ENCODE measurements at places on chromosomes 7 and 10.

- DNase-seq, result peak; percentile 52
Measured at GRCh38 chr7:50832744-50833143, 50.0 kb upstream of the GRB10 start.

GRCh38 chr7:20963556-20964280 is 177.0 kb upstream of the SP8 start:
- DNase-seq, result no peak

- DNase-seq, result no peak
Measured at GRCh38 chr10:125003146-125003900, 61.4 kb downstream of the ZRANB1 start.

GRCh38 chr7:68187532-68187931 is 1190.9 kb downstream of the TYW1 start:
- no peak for DNase-seq

DNA sequence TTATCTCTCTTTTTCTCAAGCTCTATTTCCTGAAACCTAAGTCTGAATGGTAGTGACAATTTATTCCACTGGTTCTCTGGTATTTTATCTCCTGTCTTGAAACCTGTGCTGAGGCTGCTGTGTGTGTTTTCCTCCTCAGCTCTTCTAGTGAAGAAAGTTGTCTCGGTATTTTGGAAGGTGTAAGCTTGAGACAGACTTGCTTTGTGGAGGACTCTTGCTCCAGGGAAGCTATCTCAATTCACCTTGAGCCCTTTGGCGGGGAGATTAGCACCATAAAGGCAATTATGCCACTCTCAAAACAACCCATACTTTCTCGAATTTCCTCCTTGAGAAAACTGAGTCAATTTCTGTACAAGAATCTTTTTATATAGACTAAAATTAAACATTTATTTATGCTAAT is 141.6 kb downstream of the THSD7A start:
- no peak for DNase-seq

GRCh38 chr7:151895631-151896031 is 18.7 kb upstream of the PRKAG2 start:
- no peak for DNase-seq

DNA sequence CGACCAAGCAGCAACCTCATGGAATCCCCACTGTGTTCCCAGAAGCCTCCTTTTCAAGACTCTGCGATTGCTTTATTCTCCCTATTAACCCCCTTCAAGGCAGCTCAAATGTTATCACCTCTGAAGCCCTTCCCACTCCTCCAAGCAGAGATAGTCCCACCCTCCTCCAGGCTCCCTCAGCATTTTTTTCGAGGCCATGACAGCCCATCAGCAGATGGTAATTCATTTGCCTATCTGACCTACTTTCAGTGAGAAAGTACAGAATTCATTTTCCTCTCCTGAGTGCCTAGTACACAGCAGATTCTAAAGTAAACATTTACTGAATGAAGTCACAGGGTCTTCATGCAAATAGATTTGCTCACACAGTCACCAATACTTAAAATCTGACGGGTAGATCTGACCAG is 47.8 kb downstream of the HERPUD2 start:
- no peak for DNase-seq

GRCh38 chr7:102066476-102066875 is 220.2 kb upstream of the SH2B2 start:
- no peak for DNase-seq

- DNase-seq, result no peak
Measured at GRCh38 chr7:25294624-25295023, 66.3 kb upstream of the NPVF start.

DNA sequence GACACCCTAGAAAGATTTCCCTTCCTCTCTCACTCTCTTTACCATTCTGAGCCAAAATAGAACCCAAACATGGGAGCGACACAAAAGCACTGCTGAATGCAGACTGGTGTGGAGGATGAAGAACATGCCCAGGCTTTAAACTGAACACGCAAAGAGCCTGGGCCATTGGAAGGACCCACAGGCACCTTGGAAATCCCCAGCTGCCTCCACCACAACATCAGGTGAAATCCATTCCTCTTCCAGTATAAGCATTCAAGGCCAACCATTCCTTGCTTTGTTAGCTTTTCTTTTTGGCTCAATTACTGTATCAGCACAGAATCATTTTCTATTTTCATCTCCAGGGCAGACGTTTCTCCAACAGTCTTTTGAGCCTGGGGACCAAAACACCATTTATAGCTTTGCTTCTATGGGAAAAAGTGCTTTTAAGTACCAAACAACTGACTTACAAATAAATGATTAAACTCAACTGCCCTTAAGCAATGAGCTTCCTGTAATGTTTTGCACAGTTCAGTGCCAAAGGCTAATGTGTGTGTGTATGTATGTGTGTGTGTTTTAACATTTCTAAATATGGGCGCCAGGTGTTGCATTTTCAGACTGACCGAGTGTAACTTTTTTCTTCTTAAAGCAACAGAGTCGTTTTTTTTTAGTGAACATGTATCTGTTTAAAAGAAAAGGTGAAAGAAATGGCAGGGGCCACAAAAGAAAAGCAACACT is 16.2 kb upstream of the BLNK start:
- no peak for DNase-seq

DNA sequence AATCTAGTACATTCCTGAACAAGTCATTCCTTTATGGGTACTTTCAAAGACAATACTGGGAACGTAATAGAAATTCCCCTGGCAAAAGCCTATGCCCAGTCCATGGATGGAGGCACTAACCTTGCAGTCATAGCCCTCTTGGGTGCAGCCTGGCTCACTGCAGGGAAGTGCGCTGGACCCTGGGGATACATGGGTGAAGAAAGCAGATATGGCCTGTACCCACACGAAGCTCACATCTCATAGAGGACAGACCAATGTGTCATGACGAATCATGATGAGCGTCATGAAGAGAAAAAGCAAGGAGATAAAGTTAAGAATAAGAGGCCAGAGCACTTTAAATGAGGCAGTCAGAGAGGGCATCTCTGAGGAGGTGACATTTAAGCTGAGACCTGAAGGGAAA is 11.8 kb downstream of the PRLHR start:
- DNase-seq, result no peak

DNA sequence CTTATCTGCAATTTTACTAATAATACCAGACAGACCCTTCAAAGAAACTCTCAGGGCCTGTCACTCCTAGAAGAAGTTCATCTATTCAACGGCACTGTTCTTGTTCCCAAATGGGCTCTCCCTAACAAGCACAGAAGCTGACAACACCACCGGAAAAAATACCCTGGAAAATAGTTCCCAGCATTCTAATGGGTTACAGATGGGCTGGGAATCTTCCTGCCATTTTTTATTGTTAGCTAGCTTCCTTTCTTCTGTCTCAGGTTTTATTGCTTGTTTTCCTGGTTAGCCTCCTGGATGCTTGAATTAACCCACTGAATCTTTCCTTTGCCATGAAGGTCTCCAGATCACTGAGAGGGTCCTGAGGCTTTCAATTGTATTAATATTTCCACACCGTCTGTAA is 689.8 kb upstream of the NRP1 start:
- DNase-seq, result no peak

DNA sequence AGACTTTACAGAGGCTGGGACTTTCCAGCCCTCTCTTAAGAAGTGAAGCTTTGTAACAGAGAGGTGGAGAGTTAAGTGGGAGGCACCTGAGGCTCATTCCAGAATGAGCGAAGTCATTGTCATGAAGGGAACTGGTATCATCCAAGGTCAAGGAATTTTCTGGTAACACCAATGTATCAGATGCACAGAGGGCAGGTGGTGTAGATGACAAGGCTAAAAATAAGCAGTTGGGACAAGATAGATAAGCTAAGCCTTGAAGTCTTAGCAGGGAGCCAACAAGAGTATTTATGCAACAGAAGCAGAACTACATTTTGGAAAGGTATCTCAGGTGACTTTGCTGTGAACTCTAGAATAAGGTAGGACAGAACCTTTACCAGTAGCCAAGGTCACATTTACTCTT is 257.0 kb upstream of the AUTS2 start:
- no peak for DNase-seq

DNA sequence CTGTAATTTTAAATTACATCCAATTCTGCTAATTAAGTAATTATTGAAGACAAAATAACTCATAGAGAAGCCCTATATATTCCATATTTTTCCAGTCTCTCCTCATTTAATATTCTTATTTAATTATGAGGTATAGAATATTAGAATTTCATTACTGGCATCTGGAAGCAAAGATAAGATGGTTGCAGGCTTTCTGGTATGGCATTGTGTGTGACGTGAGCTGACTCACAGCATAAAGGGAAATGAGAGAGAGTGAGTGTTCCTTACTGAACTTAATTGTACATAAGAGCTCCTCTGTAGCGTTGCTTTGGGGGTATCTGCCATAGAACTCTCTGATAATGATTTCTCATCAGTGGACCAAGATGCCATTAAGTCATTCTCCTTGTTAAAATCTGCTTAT is 127.4 kb upstream of the TEX47 start:
- no peak for DNase-seq

GRCh38 chr10:119688033-119688508 is 36.9 kb downstream of the BAG3 start:
- DNase-seq, result no peak

DNA sequence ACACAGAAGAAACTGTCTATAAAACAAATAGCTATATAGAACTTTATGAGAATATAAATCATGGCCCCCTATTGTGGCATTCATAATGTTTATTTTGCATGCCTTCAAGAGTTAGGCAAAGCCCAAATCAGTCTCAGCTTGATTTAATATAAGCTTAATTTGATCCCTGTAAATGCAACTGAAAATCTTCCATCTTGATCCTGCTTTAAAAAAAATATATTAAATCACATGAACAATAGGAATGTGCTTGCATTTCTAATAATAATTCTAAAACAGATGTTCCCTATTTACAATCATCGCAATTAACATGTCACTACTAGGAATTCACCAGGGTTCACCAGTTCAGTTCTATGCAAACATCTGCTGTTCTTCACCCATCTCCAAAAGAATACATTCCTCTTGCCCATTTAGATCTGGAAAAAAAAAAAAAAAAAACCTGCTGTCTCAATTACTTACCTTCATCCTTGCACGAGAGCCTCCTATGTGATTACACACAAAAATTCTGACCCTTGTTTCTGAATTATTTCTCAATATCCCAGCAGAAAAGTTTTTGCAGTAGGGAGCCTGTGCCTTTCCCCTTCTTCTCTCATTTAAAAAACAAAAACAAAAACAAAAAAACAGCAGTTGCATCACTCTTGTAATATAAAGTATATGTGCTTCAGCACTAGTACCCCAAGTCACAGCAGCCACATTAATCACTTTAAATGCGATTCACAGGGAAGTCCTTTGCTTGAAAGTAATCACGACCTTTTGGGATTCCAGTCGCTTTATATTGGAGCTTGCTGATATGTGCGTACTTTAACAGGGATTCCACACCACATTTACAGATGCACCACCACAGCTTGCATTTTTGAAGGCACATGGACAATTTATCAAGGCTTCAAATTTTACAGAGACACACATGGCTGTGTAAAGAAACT is 194.8 kb upstream of the KMT2E start:
- no peak for DNase-seq

GRCh38 chr7:10739401-10739800 is 234.3 kb upstream of the PHF14 start:
- DNase-seq, result no peak

DNA sequence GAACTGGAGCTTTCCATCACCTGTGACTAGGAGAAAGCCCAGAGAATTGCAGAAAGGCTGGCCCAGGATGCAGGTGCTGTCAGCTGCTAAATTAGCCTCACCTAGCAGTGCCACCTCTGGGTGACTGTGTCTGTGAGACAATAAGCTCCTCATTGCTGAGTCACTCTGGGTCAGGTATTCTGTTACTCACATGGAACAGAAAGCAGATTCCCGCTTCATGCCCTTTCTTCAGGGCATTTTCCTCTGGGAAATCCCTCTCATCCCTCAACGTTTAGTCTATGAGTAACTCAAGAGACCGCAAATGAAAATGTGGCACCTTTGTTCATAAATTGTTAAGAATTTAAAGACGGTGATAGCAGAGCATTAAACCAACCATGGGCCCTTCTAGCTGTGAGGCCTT is 184.0 kb downstream of the ADAM12 start:
- DNase-seq, result no peak

- no peak for DNase-seq
Measured at GRCh38 chr10:128448796-128449195, 322.6 kb upstream of the MKI67 start.

- DNase-seq, result peak; percentile 6
Measured at GRCh38 chr10:99431190-99431760, 851 bp upstream of the GOT1 start.

GRCh38 chr10:4280461-4281189 is 495.6 kb upstream of the KLF6 start:
- no peak for DNase-seq

- no peak for DNase-seq
Measured at GRCh38 chr7:139594911-139595476, 71.5 kb downstream of the CLEC2L start.

DNA sequence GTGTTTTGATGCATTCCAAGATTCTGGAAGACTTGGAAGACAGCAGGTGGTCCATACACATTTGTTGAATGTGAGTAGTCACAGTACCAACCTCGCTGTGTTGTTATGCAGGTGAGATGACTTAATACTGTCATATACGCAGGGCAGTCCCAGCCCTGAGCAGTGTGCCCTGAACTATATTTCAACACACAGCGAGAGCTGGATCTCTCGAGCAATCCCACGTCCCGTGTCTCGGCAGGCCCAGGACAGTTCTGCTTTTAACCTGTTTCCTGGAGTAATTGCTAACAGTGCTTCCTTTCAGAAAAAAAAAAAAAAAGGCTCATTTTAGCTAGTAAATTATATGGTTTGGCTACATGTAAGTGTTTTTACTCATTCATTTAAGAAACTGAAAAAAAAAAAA is 179.7 kb downstream of the PRKCQ start:
- no peak for DNase-seq

GRCh38 chr7:108120196-108120595 is 10.0 kb downstream of the LAMB4 start:
- no peak for DNase-seq

GRCh38 chr10:124467165-124467564 is 5.5 kb downstream of the LHPP start:
- DNase-seq, result no peak

DNA sequence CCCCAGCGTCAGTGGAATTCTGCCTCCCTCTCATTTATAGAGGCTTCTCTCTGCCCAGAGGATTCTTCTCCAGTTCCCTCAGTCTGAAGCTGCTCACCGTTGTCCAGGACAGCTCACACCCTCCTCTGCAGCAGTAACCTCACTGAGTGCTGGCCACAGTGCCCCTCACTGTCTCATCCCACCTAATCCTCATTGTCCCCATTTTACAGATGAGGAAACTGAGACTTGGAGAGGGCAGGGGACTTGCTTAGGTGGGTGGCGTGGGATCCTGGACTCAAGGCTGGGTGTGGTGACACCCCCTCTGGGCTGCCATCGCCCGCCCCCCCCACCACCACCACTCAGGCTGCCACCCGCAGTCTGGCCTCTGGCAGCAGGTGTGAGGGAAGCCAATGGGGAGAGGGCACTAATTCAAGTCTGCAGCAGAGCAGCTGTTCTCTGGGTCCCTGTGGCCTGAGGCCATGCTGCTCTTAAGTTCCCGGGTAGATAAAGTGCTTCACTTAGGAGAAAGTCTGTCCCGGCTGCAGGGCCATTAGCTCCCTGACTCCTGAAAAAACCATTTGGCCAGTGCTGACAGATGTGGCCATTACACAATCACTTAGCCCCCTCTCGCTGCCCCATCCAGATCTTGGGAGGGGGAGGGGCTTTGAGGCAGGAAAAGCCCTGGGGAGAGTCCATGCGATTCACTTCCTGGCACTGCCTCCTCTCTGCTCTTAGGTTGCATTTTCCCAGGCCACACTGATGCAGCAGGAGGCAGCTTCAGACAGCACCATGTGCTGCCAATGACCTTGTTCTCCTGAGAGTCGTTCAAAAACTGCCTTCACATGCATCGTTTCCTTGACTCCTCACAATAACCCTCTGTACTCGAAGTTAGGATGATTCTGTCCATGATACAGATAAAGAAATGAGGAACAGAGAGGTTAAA is 36.3 kb downstream of the DRGX start:
- no peak for DNase-seq

Measured in stimulated activated CD4-positive, alpha-beta T cell treated with anti-CD3 and anti-CD28 coated beads, Interleukin-1b, Interleukin-23, amount 100 ng/mL, for 48 hours (primary cell).